ENCODE measurements at places on chromosomes 5 and 9.

- no peak for DNase-seq
Observed at GRCh38 chr5:71810471-71811195, 91.6 kb downstream of the CARTPT start.

GRCh38 chr9:124370896-124371582 is 44.2 kb downstream of the PSMB7 start:
- no peak for DNase-seq

GRCh38 chr5:4205398-4205797 is 609.8 kb downstream of the IRX1 start:
- DNase-seq: no peak

DNA sequence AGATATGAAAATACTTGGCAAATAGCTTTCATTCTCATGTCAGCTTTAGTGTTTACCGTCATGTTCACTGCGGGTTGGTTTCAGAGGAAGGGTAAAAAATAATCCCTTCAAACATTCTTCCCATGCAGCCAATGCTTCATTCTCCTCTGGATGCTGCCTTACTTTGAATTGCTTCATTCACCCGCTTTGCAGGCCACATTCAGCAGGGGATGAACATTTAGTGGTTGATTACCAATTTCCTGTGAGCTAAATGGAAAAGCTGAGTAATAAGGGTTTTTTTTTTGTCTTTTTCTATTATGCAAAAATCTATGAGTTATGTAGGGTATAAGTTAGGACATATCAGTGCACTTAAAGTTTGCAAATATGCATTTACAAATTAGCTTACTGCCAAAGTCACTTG is 96.3 kb upstream of the MEF2C start:
- DNase-seq: no peak

GRCh38 chr5:93428868-93429267 is 152.2 kb downstream of the NR2F1-AS1 start:
- no peak for DNase-seq

DNA sequence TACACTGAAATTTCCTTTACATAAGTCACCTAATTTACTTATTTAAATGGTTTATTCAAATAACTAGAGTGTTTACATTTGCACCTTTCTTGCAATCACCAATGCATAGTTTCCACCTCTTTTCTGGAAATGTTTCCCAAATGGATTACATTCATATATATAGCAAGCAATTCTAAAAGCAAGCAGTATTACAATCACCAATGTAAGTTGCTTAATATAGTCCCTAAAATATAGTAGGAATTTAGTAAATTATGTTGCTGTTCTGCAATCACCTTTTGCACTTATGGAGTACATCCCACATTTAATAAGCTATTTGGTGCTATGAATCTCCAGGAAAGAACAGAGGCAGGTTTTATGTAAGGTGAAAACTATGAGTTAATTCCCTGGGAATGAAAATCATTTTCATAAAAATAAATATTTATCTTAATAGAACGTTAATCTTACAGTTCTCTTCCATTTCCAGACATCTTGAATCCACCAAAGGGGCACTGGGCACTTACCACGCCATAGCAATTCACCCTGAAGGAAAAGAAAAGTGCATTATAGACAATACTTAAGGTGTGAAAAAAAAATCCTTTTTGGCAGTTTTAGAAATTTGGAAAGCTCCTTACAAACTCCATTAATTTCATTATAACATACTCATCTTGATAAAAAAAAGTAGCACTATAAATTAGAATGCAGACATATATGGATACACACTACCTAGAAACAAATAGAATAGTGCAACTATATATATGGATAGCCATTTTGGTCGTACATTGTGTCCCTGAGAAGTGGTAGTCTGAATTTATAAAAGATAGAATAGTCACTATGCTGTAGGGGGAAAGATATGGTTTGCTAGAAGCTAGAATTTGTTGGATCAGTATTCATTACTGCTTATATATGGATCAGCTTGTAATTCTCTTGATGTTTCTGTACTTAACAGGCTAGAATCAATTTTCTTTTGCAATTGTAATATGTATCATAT is 47.1 kb downstream of the ALDH1A1 start:
- DNase-seq: no peak

- DNase-seq: no peak
Observed at GRCh38 chr9:87824886-87825285, 57.8 kb upstream of the SPATA31E1 start.

DNA sequence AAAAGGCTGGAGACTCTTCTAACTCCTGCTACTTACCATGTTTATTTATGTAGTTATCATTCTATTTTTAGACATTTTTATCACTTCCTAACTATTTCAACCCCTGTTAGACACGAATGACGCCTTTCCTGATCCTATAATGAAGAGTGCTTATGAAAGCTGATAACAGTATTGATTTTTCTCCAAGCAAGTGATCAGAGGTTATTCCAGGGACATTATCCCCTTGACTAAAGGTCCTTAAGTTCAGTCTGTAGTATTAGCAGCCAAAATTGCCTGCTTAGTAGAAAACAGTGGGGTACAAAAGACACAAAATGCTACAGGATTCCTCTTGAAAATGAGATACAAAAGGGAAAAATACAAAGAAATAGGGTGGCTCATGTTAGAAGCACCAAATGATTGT is 235.6 kb downstream of the DNAH5 start:
- DNase-seq: no peak

DNA sequence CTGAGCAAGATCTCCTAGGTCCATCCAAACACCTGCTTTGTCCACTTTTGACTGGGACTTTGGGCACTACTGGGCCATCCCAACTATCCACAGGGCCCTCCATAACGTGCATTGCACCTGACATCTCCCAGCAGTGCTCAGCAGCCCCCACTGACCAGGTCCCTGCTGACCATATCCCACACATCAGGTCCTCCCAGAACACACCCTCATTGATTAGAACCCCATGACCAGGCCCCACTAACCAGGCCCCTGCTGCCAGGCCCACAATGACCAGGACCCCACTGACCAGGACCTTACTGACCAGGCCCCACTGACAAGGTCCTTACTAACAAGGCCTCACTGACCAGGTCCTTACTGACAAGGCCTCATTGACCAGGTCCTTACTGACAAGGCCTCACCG is 93.9 kb upstream of the CTSV start:
- no peak for DNase-seq

DNA sequence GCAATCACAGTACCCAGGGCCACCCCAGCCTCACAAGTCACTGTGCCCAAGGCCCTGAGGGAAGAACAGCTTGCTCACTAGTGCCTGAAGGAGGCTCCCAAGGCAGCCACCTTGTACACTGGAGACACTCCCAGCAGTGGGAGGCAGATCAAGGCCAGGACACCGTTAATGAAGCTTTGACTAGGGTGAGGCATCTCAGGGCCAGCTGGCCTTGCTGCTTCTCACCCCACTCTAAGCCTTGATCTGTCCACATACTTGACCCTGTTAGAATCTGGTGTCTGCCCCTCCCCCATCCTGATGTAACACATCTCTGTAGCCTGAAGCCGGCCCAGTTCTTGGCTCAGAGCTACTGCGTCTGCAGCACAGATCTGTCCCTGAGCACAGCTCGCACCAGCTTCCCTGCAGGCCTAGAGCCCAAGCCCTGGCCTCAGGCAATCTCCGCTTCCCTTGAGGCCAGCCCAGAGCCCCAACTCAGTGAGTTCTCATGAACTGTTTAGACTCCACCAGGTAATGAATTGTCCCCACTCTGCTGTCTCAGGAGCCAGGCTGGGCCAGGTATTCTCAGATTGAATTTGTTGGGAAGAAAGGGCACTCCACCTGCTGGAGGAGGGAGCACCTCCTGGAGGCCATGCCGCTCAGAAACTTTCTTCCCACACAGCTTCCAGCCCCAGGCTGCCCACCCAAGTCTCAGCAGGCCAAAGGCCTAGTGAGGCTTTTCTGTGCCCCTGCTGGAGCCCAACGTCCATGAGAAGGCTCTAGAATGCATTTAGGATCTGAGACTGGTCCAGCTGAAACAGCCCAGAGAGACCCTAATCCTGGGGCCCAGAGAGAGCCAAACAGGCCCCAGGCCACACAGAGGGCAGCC is 13.4 kb upstream of the JADE2 start:
- DNase-seq: no peak

- DNase-seq: no peak
Observed at GRCh38 chr9:35618325-35618727, at the start of gene CD72. Gene CD72 (minus strand): TSS chr9:35618413. CDS start chr9:35618303, 110 bp downstream.

- no peak for DNase-seq
Observed at GRCh38 chr9:37656936-37657335, 6.2 kb downstream of the FRMPD1 start.

GRCh38 chr9:70131296-70131695 is 87.6 kb downstream of the MAMDC2 start:
- no peak for DNase-seq

DNA sequence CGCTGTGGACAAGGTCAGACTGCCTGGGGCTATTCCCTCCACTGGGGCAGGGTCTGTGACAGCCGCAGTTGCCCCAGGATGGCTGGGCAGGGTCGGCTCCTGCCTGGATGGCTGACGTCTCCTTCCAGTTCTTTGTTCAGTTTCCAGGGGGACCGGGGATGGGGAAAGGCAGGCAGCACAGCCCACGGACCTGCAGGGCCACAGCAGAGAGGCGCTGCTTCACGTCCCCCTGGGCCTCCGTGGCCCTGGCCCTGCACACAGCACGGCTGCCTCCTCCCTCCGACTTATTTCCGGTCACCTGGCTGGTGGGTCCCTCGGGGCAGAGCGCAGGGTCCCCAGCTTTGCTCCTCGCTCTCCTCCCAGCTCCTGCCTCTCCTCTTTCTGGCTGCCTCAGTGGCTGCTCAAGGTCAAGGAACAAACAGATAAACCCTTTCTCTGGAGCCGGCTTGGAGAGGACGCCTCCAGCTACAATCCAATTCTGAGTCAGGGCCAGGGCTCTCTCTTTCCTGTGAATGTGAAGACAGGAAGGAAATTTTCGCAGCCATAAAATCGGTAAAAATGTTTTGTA is 169.7 kb downstream of the C9orf50 start:
- no peak for DNase-seq

DNA sequence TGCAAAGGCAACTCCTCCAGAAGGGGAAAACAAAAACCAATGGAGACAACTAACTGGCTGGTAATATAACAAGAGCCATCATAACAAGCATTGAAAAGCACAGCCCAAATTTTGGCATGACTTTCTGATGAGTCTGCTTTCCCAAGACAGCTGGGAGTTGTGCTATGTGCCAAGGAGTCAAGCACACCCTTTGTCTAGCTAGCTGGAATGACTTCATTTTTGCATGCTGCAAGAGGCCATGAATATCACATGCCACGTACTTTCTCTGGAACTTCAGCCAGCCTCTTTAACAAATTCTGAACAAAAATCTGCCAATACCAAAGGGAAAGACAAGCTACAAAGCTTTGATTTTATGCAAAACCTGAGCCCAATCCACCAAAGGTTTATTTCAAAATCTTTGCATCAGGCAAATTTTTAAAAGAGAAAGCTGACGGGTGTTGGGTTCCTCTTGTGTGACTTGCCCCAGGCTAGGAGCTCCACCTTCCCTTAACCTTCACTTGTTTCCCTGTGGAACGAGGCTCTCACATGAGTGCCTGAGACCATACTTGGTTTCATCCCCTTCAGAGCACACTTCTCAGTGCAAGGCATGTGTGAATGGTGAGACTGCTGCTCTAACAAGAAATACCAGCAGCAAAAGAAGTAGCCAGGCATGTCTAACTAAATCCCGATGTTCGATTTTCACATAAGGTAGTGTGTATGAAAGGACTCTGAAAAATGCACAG is 47.3 kb downstream of the S1PR3 start:
- DNase-seq: no peak
